ENCODE measurements at places on chromosomes 2 and 18.
A peak's percentile ranks its signal among the peaks of the same experiment; 100 is the strongest.

DNA sequence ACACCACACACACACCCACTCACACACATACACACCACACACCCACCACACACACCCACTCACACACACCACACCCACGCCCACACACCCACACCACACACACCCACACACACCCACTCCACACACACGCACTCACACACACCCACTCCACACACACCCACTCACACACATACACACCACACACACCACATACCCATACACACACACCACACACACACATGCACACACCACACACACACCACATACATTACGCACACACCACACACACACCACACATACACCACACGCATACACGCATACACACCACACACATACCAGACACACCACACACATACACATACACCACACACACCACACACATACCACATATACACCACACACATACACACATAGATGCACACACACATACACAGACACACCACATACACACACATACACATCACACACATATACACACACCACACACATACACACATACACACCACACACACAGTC, 37.9 kb downstream of the MCFD2 start:
- no peak for DNase-seq

DNA sequence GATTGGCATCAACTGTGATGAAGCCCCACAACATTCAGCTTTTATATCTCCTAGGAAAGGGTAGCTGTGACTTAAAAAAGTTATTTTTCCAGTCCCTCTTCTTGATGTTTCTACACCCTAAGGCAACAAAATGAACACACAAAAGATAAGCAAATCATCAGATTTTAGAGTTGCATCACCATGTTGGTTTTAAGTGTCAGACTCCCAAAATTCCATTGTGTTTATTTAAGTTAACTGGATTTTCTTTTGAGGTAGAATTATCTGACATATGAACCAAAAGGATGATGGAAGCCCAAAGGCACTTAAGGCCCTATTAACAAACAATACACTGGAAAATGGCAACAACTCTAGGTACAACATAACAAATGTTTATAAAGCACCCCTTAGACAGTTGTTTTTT, 261.7 kb upstream of the SLC39A10 start:
- DNase-seq: no peak

DNA sequence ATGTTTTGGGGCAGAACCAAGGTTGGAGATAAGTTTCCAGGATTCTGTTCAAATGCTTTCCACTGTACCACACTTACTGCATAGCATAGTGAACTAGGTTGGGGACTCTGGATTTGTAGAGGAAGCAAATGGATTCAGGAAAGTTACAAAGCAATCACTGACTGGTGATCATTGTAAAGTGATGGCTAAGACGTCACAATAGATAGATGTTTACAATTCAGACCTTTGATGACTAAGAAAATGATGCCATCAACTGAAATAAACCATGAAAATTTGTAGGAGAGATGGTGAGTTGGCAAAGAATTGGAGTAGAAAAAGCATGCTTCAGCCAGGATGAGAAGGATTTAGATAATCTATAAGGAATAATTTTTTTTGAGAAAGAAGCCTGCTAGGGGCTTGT, 178.0 kb downstream of the UBE2E3 start:
- no peak for DNase-seq

DNA sequence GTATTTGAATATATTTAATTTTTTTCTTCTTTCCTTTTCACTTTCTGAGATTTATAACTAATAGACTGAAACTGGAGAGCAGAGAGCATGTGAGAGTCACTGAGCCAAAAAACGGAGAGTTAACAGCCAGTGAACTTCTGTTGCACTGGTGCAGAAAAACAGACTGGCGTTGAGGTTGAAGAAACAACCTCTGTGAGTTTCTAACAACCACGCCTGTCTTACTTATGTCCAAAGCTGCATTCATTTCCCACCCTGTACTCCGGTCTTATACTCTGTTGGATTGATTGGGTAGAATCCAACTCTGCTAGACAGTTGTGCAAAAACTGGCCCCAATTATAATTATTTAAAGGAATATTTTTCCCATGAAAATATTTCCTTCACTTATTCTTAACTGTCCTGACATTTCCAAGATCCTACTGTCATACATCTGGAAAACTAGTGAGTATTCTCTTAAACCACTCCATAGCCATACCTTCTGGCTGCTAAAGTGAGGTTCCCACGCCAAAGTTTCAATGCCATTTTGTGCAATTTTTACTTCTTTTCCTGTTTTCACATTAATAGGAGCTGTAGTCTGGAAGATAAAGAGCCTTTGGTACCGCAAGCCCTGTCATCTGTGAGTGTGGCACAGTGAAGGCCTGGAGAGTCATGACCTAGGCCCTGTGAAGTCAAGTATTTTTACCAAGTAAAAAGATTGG, 9.4 kb downstream of the CYP1B1 start:
- no peak for DNase-seq

DNA sequence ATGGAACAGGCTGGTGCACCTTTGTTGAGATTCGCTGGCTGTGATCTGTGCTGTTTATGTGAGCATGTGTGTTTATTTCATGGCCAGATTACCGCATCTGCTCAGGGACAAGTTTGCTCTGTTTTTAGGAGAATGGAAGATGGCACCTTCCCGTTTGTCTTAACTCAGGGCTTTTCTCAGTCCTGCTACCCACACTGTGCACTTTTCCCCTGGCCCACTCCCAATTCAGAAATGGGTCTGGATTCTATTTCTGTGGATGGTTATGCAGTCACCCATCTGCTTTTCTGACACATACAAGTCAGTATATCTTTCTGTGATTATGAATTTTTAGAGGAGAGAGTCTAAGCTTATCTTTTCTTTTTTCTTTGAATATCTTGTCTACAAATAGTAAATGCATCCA, 15.4 kb downstream of the MGAT5 start:
- no peak for DNase-seq

DNA sequence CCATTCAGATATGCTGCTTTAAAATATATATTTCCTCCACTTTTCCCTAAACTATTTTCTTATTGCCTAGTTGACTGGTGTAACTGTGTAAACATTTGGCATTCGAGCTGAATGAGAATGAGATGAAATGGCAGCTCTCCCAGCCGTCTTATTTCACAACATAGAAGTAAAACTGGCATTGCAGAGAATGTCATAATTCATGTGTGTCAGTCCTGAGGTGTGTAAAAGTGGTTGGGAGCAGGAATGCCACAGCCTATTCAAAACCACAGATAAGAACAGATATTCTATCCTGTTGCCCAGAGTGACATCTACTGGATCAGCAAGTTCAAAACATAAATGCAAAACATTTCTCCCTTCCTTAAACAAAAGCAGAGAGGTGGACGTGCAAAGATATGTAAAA, 565.5 kb upstream of the CHAC2 start:
- peak; percentile 75 for DNase-seq

- no peak for DNase-seq
These were observed 3.1 kb upstream of the SEH1L start for GRCh38 chr18:12944709-12945108.

GRCh38 chr2:71843391-71843850, 304.2 kb downstream of the CYP26B1 start:
- DNase-seq: peak; percentile 32

- DNase-seq: no peak
These were observed 30.8 kb upstream of the ACYP2 start for GRCh38 chr2:54084600-54084999.

DNA sequence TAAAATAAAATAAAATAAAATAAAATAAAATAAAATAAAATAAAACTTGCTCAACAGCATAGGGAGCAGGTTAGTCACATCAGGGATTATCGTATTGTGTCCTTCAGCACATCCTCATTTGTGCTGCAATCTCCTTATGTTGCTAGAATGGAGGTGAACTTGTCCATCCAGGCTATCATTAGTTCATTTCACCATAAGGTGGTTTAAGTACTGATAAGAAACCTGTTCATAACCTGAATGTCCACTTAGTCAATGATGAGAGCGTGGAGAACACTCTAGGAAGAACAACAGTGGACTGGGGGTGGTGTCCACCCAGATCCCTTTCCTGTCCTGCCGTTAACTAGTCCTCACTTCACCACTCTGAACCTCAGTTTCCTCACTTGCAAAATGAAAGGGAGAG, 21.9 kb downstream of the DHRS9 start:
- no peak for DNase-seq

- DNase-seq: no peak
These were observed 120.8 kb downstream of the CRIM1 start for GRCh38 chr2:36476411-36476810.

DNA sequence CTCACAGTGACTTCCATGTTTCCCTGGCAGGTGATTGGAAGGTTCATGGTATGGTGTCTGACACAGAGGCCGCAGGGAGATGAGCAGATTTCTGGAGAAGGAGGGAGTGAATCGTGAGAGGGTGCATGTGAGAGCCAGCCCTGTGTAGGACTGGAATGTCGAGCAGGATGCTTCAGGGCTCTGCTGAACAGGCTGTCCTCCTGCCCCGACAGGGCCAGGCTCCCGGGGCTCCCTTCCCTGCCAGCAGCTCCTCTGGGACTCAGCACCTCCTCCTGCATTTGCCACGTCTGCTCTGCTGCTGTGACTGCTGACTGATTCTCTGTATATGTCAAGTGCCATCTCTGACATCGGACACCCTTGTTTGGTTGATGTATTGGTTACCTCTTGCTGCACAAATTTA, 38.5 kb upstream of the INHBB start:
- DNase-seq: no peak

DNA sequence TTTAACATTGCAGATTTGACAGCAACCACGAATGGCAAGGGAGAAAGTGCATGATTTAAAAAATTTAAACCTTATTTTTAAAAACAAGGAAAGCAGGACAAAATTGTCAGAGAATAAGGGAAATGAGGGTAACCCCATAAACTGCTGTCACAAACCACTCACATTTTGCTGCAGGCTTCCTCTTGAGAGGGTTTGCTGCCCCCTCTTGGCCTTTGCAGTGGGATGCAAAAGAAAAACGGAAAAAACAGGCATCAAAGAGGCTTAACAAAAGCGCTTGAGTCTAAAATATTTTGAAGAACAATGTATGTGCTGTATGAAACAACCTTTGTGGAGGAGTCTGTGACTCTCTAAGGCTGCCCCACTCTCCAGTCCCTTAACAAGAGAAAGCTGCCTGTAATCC, 91.6 kb downstream of the TMX3 start:
- DNase-seq: peak; percentile 20

DNA sequence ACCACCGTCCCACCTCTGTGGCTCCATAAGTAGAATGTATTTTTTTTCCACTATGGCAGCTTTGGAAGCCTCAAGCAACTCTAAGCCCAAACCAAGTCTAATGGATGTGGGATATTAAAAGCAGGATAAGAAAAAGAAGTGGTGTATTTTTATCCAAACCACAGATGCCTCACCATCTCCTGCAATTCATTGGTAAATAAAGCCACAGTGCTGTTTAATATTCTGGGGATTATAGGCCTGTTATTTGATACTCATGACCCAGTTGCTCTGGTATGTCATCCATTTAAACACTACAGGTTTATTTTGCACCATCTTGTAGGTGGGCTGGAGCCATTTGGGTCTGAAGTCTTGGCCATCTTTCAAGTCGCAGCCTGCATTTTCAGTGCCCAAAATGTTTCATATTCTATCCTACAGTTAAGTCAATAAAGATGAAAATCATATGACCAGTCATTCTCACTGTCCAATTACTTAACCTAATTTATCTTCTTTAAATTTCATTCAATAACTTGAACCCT, 279.5 kb upstream of the EPHA4 start:
- no peak for DNase-seq

DNA sequence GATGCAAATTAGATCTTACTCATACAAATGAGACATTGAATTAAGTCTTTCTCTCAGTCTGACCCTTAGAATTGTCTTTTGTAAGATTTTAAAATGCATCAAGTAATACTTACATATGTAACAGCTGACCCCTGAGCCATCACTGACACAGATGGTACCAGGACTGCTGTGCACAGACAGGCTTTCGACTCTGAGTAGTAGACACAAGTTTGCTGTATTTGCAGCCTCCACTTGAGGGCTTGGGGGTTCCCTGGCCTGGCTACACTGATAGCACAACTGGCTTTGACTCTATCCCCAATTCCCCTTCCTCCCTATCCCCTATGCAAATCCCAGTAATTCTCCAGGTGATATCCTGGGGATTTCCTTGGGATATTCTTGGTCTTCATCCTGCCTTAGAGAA, 200.7 kb downstream of the RPIA start:
- no peak for DNase-seq

DNA sequence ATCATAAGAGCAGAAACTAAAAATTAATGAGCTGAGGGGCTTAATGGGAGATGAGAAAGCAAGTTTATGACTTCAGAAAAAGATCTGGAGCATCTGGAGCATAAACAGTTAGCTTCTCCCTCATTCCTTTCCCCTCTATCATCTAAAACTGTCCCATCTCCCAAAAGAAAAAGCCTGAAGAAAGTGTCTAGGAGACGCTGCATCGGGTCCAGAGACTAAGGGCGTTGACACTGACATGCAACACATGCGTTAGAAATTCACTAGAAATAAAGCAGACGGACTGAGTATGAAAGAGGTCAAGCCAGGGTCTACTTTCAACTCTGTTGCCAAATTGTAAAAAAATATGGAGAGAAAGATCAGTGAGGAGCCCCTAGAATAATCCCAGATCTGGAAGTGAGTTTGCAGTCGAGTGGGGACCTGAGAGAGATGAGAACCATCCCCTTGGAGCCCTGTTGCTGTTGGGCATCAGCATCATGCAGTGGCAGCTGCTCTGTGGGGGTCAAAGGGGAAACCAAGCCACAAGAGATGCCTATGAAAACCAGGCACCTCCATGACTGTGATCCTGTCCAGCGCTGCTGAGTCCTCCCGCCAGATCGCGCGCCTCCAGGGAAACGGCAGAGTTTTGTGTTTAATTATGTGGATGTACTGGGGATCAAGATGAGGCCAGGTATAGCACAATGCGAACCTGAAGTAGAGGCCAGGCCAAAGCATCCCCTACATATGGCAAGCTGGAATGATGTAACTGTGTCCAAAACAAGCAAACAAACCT, 13.9 kb downstream of the ANTXR1 start:
- no peak for DNase-seq

GRCh38 chr2:101775636-101776035, 78.1 kb downstream of the MAP4K4 start:
- no peak for DNase-seq

DNA sequence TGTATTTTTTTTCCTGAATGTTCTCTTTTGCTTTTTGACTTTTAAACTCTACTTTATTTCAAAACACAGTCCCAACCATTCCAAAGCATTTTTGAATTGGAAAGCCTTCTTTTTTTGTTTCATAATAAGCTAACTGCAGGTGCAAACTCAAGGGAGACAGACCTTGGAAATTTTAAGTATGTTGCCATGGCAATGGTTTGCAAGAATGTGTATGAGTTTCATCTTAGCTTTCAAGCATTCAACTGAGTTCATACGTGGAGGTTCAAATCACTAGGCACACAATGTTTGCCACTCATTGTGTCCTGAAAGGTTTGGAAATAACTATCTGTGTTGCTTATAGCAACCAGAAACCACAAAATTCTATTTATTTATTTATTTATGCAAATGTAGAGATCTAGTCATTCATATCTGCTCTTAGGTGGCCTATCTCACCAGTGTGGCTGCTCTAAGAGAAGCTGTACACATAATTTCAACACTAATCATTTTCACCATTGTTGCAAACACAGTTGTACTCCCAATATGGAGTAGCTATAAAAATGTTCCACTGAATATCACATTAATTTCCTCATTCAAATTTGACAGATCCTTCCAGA, 805.7 kb upstream of the FSHR start:
- no peak for DNase-seq

GRCh38 chr2:240626531-240627300, 1.4 kb downstream of the GPR35 start:
- DNase-seq: no peak

- no peak for DNase-seq
These were observed 5.7 kb downstream of the ANTXR1 start for GRCh38 chr2:69018678-69019095.

Measured in HS-5 (cell line).